ENCODE measurements at places on chromosomes 13 and 19. TPM values are rescaled to one million over a fixed set of nuclear protein-coding genes. Genes with fewer than 3 reads are reported as not detected.

The PTGER1 gene
- total RNA-seq, result 0.25 TPM

The SUGT1 gene
- 28.3 TPM for total RNA-seq

The YJEFN3 gene
- total RNA-seq, result 5.9 TPM

The CYSLTR2 gene
- total RNA-seq, result 4.2 TPM

The OR10H3 gene
- not detected for total RNA-seq

The MCEMP1 gene
- total RNA-seq, result not detected

The ZNF547 gene
- total RNA-seq, result 0.77 TPM

The GRK1 gene
- total RNA-seq, result not detected

The RASGRP4 gene
- 0.26 TPM for total RNA-seq

The CDC42EP5 gene
- not detected for total RNA-seq

The DGKH gene
- 8.8 TPM for total RNA-seq

The ZNF222 gene
- 6.6 TPM for total RNA-seq

The NFKBIB gene
- total RNA-seq, result 33.9 TPM

The RGL3 gene
- total RNA-seq, result 0.22 TPM

Data from T-cell (primary cell).